ENCODE measurements at places on chromosomes 11 and 22.

DNA sequence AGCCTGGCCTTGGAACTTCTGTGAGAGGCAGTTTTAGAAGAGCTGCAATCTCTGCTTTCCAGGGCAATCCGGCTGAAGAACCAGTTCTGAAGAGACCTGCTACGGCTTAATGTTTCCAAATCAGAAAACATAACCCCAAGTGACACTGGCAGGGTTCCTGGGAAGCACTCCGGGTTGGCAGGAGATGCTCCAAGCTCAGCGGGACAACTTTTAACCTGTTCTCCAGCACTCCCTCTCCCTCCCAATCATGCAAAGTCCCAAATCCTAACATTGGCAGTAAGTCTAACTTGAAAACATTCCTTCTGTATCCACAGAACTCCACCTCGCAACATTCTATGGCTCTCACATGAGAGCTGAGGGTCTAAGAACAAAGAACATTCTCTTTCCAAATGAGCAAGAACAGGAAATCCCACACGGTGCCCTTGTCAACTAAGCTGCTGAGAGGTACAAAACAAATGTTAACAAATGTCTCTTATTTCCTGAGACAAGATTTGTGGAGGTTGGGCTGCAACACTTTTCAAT, 48.5 kb upstream of the MN1 start:
- no peak for DNase-seq

- DNase-seq, result no peak
Observed at GRCh38 chr22:46373159-46373558, 37.6 kb downstream of the TRMU start.

DNA sequence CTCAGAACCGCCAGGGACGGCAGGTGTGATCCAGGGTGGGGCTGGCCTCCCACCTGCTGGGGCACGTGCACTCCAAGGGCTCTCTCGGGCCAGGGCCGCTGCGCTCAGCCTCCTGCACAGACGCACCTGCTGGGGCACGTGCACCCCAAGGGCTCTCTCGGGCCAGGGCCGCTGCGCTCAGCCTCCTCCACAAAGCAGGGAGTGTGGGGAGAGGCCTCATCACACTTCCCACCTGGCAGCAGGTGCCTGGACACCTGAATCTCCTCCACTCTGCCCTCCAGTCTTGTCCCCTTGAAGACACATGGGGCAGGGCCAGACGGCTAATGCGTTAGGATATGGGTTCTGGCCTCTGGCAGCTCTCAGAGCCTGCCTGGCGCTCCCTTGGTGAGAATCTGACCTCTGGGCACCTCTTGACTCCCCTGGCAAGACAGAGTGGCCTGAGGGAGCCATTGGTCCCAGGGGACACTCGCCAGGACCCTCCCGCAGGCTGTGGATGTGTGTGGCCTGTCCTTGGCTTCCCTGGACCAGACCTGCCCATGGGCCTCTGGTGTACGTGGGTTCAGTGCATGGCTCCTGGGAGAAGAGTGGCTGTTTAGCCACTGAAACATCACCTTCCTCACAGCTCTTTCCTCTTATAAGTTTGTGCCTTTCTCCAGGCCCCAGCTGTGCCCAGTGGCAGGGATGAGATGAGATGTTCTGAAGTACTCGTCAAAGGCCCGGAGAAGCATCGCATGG, 73.5 kb downstream of the BRD1 start:
- no peak for DNase-seq

DNA sequence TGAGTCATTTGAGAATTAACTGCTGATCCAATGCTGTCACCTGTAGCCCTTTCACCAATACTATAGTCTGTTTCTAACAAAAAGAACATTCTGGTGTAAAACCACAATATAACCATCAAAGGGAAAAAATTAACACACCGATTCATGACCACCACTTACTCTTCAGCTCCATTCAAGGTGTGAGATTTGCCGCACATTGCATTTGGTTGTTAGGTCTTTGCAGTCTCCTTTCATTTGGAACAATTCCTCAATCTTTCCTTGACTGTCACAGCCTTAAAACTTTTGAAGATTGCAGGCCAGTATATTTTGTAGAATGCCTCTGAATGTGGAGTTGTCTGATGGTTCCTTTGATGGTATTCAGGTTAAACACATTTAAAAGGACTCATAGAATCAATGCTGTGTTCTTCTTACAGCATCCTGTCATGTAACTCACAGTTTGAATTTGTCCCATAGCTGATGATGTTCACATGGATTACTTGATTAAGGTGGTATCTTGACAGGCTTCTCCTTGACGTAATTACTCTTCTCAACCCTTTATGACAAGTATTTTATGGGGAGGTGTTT, 63.6 kb downstream of the TNRC6B start:
- no peak for DNase-seq

- no peak for DNase-seq
Observed at GRCh38 chr11:116424615-116425261, 348.0 kb downstream of the BUD13 start.

GRCh38 chr11:96472085-96472484, 82.3 kb downstream of the JRKL start:
- no peak for DNase-seq

DNA sequence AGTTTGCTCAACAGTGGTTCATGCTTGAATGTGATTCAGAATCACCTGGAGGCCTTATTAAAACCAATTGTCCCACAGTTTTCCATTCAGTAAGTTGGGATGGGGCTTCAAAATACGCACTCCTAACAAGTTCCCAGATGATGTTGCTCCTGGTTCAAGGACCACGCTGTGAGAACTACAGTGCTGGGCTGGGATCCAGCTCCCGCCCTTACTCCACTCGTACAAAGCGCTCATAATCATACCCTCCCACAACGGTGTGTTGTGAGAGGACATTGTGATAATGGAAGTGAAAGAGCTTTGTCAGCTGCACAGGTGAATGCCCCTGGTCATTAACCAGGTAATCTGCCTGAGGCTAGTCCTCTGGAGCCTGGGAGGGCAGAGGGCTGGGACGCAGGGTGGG, 1.3 kb upstream of the CD82 start:
- DNase-seq, result no peak

- DNase-seq, result no peak
Observed at GRCh38 chr11:32005786-32006416, 85.0 kb upstream of the RCN1 start.

DNA sequence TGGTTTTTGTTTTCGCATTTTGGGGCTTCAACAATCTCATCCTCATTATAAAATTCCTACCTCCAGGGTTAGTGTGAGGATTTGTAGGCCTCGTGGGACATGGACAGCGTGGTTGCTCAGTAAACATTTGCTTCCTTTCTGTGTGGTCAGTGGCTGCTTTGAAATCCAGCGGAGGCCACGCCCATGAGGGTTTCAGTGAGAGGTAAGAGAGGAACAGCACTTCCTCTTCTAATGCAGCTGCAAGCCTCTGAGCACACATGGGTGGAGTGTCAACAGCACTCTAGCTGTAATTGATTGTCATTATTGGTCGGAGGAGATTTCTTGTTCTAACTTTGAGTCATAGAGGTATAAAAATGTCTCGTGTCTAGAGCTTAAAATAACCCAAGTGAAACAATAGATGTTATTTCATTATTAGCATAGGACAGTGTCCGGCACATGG, 6.0 kb upstream of the ARHGAP42 start:
- no peak for DNase-seq

GRCh38 chr11:110196241-110196754, 100.1 kb downstream of the RDX start:
- DNase-seq, result no peak

GRCh38 chr11:122189229-122189628, 73.2 kb upstream of the BLID start:
- DNase-seq, result no peak

DNA sequence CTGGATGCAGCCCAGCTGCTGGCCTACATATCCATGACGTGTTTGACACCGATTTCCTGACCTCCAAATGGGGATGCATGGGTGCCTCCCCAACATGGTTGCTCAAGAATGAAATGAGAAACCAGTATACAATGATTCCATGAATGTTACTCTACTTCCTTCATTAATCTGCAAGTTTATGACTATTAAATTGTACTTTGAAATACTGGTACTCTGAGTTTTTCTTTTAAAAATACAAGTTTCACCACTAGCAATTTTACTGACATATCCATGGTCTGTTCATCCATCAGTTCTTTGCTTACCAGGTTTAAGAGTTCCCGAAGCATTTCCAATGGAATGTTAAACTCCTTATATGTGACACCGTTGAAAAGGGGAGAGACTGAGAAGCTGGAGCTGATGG, 39.1 kb downstream of the SERPIND1 start:
- DNase-seq, result no peak

DNA sequence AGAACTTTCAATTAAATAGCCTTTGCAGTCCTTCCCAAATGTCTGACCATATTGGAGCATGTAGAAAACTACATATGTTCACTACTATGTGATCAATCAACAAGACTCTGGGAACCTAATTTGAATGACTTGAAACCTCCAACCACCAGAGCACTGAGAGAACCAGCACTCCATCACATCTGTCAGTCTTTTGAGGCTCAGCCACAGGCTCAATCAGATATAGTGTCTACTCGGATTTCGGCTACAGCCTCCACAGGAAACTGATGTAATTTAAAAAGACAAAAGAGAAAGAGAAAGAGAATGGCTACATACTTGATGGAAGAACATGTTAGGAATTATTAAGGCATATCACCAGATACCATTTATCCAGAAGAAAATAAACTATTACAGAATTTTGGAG, 859.0 kb downstream of the FAM181B start:
- DNase-seq, result no peak

- no peak for DNase-seq
Observed at GRCh38 chr11:58626934-58627483, 4.5 kb downstream of the CNTF start.
